ENCODE measurements at places on chromosomes 2 and 18.
A peak's percentile ranks its signal among the peaks of the same experiment; 100 is the strongest.

DNA sequence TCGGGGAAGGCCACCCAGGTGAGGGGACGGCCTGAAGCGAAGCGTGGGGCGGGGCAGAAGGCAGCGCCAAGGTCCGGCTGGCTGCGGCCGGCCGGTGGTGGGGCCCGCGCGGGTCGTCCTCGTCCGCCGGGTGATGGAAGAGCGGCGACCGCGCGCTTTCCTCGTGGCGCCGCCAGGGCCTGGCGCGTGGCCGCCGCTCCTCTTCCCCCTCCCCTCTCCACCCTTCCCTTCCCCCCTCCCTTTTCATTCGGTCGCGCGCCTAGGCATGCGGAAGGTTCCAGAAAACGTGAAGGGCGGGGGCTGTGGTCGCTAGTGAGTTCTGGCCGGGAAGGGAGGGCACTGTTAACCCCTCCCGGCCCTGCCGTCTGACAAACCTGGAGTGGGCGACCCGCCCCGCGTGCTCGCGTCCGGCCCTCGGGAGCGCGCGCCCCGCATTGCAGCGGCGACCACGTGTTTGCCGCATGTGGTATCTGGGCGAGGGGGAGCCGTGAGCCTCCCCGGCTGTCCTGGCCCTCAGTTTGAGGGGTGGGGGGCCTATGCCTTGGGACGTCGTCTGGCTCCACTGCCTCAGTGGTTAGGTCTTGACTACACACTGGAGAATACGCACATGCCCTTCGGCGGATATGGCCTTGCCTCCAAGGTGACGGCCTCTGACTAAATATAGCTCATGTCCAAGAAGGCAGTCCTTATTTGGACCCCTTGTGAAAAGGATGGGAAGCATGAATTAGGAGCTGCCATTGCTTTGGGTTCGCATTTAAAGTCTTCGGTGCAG, 579 bp downstream of the MAT2A start:
- DNase-seq = peak; percentile 60

GRCh38 chr2:130796290-130796689, 40.4 kb upstream of the ARHGEF4 start:
- peak; percentile 32 for DNase-seq

DNA sequence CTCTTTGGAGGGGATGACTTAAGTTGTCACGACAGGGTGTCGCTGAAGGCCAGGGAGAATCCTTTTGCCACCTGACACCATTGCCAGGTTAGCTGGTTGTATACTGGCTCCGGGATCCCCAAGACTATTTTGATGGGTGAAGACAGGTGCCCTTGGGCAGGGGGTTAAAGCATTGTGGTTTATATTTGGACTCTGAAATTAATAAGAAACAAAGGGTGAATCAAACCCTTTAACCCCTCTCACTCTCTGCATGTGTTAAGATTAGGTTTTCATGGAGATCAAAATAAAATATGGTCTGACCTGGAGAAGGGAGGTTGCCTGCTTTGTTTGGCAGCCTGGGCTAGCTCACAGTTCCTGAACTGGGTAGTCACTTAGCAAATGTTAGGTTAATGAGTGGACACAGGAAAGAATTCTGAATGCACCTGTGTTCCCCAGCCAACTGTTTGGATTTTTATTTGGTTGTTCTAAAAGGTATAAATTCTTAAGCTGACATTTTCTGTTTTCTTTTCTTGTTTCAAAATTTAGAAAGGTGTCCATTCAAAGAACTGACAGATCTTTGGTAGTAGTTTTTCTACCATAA, 301.7 kb downstream of the KCNS3 start:
- no peak for DNase-seq

DNA sequence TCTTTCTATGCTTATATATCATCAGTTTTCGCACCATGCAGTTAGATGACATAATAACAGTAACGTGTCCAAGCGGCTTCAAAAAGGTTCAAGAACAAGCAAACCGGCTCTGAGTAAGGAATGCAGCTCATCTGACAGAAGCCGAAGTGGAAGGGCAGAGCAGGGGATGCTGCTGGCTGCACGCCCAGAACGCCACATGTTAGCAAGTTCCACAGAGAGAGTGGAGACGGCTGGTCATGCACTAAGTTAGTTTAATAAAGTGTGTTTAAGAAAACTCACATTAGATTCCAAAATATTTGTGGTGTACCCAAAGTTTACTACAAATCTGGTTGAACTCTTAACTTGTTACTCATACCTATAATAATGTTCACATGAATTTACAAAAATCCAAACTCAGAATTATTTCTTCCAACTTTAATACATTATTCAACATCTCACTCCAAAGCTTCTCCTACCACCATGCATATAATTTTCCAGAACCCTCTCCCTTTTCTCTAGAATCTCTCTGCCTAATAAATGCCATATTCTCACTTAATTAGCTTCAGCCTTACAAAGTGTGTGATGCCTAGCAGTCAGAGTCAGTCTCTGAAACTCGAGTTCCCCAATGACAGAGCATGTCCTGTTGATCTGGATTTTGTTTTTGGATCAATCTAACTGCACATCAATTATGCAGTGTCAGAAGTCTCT, 170.0 kb downstream of the DNAH7 start:
- DNase-seq = no peak

DNA sequence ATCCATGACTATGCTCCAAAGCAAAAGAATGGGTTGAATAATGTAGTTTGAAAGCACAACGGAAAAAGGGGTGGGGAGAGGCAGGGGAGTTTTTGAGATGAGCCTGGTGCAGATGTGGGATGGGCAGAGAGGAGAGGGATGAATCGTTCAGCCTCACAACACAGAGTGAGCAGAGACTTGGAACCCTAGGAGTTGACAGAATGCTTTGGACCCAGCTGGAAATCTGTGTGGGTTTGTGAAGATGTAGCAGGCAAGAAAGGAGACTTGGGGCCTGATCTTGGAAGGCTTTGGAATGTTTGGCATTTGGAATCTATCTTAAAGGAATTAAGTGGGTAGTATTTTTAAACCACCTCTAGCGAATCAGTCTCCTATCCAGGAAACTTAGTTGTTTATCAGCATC, 66.0 kb upstream of the KCTD1 start:
- DNase-seq = no peak

- DNase-seq = no peak
Observed at GRCh38 chr2:32900246-32900973, 46.3 kb upstream of the LTBP1 start.

DNA sequence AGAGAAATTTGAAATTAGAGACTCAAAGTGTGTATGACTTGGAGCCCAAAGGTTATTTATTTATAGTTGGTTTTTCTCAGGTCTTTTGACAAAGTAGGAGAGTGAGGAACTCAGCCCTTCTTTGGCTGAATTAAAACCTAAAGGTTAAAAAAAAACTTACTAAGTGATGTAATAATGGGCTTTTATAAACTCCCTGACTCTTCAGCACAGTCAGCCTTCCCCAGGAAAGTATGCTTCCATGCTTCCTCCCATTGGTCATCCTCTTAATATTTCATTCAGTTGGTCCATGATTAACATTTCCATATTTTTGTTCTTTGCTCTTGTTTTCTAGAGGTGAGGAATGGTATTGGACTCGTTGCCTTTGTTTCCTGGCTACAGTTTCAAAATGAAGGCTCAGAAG, 7.2 kb downstream of the ARPC2 start:
- no peak for DNase-seq

DNA sequence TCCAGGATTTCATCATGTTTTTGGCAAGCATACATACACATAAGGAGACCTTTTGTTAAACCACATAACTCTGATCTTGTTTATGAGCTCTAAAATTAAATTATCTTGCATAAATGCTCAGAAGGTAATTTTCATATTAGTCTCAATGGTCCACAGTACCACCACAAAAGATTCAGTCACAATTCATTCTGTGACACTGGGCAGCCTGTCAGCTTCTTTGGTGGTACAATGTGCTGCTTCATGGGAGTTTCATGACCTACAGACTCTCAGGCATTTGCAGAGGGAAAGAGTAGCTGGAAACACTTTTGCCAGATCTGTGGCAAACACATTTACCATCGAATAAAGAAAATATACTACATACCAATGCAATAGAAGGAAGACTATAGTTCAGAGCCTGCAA, 51.3 kb upstream of the ZNF397 start:
- DNase-seq = no peak

GRCh38 chr2:238924796-238925195, 76.9 kb downstream of the TWIST2 start:
- no peak for DNase-seq

DNA sequence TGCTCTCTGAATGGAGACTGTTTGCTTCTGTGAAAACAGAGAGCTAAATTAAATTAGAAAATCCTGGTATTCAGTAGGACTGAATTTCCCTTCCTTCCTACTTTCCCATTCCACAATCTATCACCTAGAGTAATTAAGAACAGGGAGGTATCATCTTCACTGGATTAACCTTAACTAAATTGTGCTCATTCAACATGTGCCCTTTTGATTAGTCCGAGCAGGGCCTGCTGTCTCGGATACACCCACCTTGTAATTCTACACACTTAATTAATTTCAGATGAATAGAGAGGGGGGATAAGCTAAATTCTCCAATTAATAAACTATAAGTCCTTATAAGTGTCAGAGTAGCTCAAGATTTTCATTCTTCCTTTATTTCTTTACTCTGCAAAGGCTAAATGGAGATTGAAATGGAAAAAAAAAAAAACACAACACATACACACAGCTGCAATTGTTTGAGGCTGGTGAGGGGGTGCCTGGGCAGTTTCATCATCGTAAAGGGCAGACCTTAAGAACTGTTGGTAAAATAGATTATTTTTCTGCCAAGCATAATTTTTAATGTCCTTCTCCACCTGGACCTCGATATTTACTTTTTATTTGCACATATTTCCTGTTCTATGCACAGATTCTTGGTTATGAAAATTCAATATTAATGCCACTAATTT, 157.1 kb upstream of the SIX2 start:
- DNase-seq = no peak

DNA sequence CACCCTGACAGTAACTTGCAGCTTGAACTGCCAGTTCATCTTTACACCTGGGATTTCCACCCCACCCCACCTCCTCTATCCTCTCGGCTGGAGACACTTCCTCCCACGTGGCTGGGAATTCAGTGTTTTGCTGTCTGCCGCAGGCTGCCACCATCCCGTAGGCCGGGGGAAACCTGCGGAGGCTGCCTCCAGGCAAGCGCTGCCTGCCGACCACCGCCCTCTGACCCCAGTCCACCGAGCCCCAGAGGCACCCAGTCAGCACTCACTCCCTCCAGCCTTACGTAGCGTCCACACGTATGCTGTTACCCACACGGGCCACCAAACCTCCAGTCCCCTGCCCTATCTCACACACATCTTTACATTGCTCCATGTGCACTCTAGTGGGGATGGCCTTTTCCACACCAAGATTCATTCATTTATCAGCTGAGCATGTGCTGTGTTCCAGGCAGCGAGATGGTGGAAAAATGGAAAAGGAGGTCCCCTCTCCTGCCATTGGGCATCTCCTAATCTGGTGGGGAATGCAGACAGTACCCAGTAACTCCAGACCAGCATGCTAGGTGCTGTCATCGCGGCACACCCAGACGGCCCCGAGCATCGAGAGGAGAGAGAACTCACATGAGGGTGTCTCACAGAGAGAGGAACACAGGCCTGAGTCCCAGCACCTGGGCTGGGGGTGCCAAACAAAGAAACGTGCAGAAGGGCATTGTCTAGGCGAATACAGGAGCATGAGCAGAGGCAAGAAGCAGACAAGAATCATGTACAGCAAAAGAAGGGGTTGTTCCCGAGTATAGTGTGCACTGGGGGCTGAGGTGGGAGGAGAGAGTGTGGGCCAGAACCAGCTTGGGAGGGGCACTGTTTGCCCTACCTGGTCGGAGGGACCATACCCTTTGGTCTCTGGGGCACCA, 166.9 kb downstream of the SMAD7 start:
- no peak for DNase-seq

DNA sequence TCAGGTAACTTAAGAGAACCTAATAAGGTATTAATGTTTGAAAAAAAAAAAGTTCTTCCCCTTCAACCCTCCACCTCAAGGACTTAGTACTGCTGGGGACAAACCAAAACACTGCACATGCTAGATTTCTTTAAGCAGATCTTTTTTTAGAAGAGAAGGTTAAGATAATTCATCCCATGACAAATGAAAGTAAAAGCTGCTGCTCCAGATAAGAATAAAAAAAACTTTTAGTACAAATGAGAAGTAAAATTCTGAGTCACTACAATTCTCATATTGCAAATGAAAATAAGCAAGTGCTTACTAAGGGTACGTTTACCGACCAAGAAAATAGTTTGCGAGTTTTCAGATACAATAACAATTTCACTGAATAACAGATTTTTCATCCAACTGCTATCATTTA, 8.9 kb downstream of the STAM2 start:
- DNase-seq = peak; percentile 25

DNA sequence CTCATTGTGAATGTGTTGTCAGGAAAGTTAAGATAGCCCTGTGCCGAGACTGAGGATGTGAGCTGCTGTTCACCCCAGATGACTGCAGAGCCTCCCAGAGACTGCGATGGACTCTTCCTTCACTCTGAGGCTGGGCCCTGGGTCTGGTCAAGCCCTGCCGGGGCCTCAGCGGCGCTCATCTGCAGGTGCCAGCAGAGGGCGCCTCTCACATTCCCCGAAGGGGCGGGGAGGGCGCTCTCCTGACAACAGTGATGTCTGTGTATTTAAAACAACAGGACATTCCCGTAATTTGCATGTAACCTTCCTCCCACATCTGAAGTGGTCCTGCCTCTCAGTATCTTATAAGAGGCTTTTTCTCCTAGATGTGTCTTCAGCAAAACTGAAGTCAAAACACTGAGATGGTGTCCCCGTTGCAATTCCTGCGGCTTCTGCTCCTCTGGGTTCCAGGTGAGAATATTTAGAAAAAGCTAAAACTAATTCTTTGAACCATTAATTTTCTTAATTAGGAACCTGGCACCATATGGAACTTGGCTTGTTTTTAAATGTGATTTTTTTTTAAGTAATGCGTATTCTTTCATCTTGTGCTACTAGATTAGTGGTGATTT, 1377.9 kb downstream of the RPIA start:
- no peak for DNase-seq

GRCh38 chr2:132757676-132758075, 87.7 kb upstream of the LYPD1 start:
- no peak for DNase-seq

DNA sequence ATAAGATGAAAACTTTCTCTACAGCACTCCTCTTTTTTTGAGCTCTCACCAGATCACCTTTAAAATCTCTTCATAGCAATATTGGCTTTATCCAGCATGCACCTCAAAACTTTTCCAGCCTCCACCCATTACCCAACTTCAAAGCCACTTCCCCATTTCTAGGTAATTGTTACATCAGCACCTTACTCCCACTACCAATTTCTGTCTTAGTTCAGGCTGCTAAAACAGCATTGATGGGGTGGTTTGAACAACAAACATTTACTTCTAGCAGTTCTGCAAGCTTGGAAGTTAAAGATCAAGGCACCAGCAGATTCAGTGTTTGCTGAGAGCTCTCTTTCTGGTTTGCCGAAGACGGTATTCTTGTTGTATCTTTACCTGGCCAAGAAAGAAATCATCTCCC, 114.0 kb upstream of the SLC39A10 start:
- peak; percentile 58 for DNase-seq

DNA sequence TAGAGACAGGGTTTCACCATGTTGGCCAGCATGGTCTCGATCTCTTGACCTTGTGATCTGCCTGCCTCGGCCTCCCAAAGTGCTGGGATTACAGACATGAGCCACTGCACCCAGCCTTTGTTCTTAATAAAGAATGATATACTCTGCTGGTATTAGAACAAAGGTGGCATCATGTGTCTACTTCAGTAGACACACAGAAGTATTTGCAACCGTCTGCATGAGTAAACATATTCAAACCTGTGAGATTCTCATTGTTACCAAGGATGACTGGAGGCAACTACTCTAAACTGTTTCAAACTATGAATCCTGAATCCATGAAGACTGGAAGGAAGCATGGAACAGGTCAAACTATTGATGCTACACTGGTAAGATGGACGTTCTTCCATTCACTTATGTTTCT, 32.1 kb downstream of the MBD2 start:
- DNase-seq = no peak

GRCh38 chr2:212124598-212124997, 414.0 kb downstream of the ERBB4 start:
- no peak for DNase-seq
